Endothelial cell (in vitro differentiated cells): ENCODE measurements at places on chromosomes 2 and 18. TPM values are rescaled to one million over a fixed set of nuclear protein-coding genes. Genes with fewer than 3 reads are reported as not detected.
A peak's percentile ranks its signal among the peaks of the same experiment; 100 is the strongest.

PPP3R1 gene
- total RNA-seq = 65.7 TPM

RTP5 gene
- not detected for total RNA-seq

OSBPL1A gene
- total RNA-seq = 16.4 TPM

UXS1 gene
- total RNA-seq = 60.4 TPM

GRCh38 chr2:40282428-40282827, 169.5 kb downstream of the SLC8A1 start:
- no peak for DNase-seq
- no peak overlapping the region for H3K27ac ChIP-seq
- no peaks in the 10 kb centered on the region for H3K36me3 ChIP-seq
- H3K27me3 ChIP-seq = no peaks in the 10 kb centered on the region
- H3K4me3 ChIP-seq = no peak overlapping the region

DNA sequence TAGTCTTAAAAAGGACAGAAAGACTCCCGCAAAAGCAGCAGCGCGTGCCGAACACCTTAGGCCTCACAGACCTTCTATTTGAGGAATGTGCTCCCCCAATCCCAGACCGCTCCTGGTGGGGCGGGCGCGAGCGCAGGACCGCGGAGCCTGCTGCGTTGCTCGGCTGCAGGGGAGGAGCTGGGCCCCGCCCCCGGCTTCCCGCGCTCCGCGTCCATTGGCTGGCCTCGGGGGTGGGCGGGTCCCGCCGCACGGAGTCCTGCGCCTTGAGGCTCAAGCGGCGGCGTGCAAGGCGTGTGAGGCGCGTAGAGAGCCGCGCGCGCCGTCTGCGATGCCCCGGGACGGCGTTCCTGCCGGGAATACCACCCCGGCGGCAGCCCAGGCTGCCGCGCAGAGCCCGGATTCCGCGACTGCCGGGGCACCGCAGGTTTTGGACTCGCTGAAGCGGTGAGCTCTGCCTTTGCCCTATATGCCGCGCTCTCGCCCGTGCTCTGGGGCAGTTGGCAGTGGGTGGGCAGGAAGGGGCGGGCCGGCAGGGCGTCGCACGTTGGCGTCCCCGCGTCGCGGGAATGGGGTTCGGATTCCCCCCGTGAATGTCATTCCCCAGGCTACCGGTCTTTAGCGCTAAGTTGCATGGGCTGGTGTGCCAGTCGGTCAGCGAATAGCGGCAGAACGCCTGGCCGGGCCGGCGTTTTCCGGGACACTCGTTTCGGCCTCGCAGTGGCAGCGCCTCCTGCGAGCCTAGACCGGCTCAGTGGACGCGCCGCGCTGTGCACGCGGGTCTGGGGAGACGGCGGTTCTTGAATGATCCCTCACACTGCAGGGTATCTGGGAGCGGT, 49.6 kb upstream of the PAIP2B start:
- no peak overlapping the region for H3K27ac ChIP-seq
- H3K36me3 ChIP-seq = no peaks in the 10 kb centered on the region
- peak; percentile 95 for DNase-seq
- H3K27me3 ChIP-seq = peaks cover 3% of the 10 kb centered on the region
- peaks cover 8% of the 10 kb centered on the region for H3K4me1 ChIP-seq

- no peak overlapping the region for H3K27ac ChIP-seq
- H3K36me3 ChIP-seq = peaks cover 3% of the 10 kb centered on the region
- H3K4me3 ChIP-seq = no peak overlapping the region
Measured at GRCh38 chr2:128280158-128280871, 38.4 kb downstream of the HS6ST1 start.

DNA sequence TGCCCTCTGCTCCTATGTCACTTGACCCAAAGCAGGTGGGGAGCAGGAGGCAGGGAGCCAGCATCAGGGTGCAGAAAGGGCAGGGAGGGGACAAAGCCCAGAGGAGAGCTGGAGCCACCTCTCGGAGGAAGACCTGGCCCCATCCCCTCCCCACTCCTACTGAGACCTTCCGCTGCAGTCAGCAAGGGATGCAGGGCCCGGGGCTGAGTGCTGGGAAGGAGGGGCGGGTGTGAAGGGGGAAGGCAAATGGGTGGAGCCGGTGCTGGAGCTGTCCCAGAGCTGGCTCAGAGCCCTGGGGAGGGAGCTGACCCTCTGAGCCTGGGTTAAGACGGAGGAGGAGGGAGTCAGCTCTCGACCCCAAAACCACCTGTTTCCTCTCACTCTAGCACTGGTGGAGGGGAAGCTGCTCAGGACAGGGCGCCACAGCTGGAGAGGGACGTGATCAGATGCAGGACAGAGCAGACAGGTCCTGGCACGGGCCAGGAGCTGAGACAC, 33.8 kb downstream of the HS1BP3 start:
- H3K36me3 ChIP-seq = peaks cover 9% of the 10 kb centered on the region
- DNase-seq = no peak
- no peak overlapping the region for H3K27ac ChIP-seq
- H3K4me1 ChIP-seq = peaks cover 30% of the 10 kb centered on the region
- H3K27me3 ChIP-seq = peaks cover 11% of the 10 kb centered on the region
- no peak overlapping the region for H3K4me3 ChIP-seq

GRCh38 chr18:59576541-59577385, 120.5 kb downstream of the CCBE1 start:
- H3K4me3 ChIP-seq = no peak overlapping the region
- no peaks in the 10 kb centered on the region for H3K36me3 ChIP-seq
- no peaks in the 10 kb centered on the region for H3K4me1 ChIP-seq
- peaks cover 3% of the 10 kb centered on the region for H3K27me3 ChIP-seq
- no peak overlapping the region for H3K27ac ChIP-seq

DNA sequence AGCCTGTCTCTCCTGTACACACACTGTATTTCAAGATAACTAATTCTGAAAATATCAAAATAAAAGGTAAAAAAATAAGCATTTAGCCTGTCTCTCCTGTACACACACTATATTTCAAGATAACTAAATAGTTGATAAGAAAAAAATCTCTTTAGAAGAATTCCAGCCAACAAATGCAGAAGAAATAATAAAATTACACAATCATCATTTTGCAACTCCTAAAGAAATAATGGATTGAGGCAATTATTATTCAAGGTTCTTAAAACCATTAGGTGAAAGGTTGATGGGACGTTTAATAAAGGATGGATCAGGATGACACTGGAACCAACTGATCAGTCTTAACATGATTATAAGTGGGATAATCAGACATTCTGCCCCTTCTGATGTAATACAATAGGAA, 148.0 kb upstream of the FN1 start:
- H3K27ac ChIP-seq = no peak overlapping the region
- no peaks in the 10 kb centered on the region for H3K36me3 ChIP-seq
- H3K27me3 ChIP-seq = no peaks in the 10 kb centered on the region
- no peak for DNase-seq

DNA sequence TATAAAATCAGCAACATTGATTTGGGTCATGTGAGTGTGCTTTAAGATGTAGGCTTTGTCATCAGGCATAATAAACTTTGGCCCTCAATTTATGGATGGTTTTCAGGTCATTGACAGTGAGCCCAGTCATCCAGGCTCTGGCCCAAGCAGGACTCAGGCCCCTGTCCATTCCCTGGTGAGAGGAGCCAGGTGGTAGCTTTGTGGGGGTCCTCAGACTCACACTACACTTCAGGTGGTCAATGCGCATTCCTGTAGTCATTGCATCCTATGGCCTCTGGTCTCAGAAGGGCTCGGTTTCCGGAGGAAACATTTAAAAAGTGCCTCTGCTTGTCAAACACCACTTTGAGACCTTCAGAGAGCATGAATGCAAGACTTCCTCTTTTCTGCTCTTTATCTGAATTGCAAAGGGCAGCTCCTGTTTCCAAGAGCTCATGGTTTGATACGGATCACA, 20.2 kb downstream of the LGALSL start:
- H3K27me3 ChIP-seq = peaks cover 3% of the 10 kb centered on the region
- no peak overlapping the region for H3K27ac ChIP-seq
- no peak overlapping the region for H3K4me3 ChIP-seq
- DNase-seq = no peak

DNA sequence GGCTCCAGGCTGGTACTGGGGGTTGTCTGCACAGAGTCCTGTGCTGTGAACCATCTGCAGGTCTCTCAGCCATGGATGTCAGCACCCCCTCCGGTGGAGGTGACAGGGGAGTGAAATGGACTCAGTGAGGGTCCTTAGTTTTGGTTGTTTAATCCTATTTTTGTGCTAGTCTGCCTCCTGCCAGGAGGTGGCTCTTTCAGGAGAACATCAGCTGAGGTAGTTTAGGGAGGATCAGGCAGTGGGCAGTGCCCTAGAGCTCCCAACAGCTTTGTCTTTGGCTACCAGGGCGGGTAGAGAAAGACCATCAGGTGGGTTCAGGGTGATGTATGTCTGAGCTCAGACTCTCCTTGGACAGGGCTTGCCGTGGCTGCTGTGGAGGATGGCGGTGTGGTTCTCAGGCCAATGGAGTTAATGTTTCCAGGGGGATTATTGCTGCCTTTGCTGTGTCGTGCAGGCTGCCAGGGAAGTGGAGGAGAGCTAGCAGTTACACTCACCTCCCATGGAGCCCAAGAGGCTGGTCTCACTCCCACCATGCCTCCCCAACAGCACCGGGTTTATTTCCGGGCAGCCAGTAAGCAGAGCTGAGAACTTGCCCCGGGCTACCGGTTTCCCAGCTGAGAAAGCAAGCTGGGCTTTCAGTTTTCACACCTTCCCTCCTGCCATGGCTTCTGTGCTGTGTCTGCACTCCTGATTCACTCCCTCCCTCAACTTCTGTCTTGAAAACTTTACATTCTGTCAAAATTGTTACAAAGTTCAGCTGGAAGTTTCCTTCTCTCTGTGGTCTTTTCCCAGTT, 563.4 kb downstream of the XIRP2 start:
- H3K27ac ChIP-seq = no peak overlapping the region
- peaks cover 5% of the 10 kb centered on the region for H3K27me3 ChIP-seq
- no peak for DNase-seq
- H3K36me3 ChIP-seq = peaks cover 10% of the 10 kb centered on the region

GRCh38 chr18:38312532-38312931, 746.9 kb upstream of the CELF4 start:
- no peak for DNase-seq
- no peak overlapping the region for H3K27ac ChIP-seq
- H3K27me3 ChIP-seq = peaks cover 2% of the 10 kb centered on the region
- H3K4me1 ChIP-seq = peaks cover 2% of the 10 kb centered on the region
- no peaks in the 10 kb centered on the region for H3K36me3 ChIP-seq
- no peak overlapping the region for H3K4me3 ChIP-seq

DNA sequence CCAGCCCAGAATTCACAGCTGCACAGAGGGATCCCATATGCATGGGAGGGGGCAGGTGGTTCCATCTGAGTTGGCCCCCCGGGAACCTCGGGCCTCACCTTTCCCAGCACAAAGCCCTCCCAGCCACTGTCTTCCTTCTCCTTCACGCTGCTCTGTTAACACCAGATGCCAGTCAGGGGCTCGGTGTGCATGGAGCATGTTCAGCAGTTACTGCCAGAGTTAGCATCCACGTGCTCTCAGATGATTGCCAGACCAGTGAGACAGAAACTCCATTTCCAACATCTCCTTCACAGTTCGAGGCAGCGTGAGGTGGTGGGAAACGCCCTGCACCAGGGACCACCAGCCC, 101.0 kb downstream of the PTGR3 start:
- no peak for DNase-seq
- no peak overlapping the region for H3K27ac ChIP-seq
- H3K36me3 ChIP-seq = no peaks in the 10 kb centered on the region
- peaks cover 2% of the 10 kb centered on the region for H3K27me3 ChIP-seq
- no peak overlapping the region for H3K4me3 ChIP-seq
- no peaks in the 10 kb centered on the region for H3K4me1 ChIP-seq
